Left kidney (tissue), 8 donors: ENCODE measurements at places on chromosomes 16 and 17.

GRCh38 chr16:15782573-15783365 is 74.1 kb downstream of the MYH11 start:
- DNase-seq = no peak

DNA sequence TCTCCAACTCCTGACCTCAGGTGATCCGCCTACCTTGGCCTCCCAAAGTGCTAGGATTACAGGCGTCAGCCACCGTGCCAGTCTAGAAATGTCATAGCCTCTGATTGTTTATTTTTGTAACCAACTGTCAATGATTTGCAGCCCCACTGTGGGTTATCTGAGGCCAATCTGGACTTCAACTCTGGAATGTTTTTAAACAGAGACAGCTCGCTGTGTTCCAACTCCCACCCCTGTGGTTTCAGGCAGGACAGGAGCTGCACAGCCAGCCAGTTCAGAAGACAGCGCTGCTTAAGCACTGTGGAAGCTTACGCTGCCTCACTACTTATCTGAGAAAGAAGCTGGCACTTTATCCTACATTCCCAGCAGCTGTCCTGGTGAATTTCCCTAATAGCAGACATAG is 19.5 kb downstream of the MRM3 start:
- no peak for DNase-seq

GRCh38 chr17:1040216-1040600 is 43.3 kb downstream of the TIMM22 start:
- no peak for DNase-seq

DNA sequence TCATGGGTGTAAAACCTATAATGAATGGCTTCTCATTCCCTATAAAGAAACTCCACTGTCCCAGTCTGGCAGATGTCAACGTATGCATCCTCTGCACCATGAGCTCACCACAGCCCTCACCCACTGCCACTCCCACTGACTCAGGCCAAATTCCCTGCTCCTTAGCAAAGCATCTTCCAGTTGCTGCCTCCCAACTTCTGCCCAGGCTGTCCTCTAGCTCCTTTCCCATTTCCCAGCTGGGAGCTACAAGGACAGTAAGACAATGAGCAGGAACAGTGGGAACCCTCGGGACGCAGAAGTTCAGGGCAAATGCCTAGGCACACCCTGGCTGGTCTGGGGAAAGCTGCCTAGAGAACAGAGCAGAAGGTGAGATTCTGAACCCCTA is 9.1 kb upstream of the THAP11 start:
- no peak for DNase-seq

DNA sequence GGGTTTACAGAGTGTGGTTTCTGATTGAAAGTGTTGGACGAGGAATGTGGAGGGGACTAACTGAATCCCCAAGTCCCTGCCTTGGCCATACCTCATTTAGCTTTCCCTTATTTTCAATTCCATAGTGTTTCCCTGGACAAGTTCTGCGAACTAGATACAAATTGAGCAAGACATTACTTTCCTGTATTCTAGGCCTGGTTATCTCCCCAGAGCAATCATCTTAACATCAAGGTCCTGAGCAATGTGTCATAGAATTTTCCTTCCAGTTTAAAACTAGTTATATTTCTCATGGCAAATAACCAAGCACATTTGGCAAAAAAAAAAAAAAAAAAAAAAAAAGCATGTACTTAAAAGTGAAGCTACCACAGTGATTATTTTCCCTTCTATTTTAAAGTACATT is 330.1 kb downstream of the CDH11 start:
- DNase-seq = no peak

DNA sequence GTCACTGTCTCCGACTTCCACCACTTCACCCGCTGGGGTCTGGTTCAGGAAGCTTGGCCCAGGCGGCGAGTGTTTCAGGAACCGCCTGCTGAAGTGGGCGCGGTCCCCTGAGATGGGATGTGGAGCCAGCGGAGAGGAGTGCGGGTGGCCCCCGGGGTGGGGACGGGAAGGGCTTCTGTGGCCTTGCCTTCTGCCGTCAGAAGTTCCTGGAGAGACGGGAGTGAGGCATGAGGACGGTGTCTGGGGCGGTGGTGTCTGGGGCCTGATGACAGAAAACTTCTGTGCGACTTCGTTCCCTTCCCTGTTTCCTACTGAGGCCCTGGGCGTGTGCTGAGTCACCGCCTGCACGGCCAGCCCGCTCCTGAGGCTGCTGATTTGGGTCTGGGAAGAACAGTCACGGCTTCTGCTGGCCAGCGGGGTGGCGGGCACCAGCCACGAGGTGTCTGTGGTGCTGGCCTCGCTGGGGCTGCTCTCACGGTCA is 12.3 kb upstream of the NLRC3 start:
- no peak for DNase-seq

- no peak for DNase-seq
These were observed 13.9 kb downstream of the TOP3A start for GRCh38 chr17:18300725-18301480.

DNA sequence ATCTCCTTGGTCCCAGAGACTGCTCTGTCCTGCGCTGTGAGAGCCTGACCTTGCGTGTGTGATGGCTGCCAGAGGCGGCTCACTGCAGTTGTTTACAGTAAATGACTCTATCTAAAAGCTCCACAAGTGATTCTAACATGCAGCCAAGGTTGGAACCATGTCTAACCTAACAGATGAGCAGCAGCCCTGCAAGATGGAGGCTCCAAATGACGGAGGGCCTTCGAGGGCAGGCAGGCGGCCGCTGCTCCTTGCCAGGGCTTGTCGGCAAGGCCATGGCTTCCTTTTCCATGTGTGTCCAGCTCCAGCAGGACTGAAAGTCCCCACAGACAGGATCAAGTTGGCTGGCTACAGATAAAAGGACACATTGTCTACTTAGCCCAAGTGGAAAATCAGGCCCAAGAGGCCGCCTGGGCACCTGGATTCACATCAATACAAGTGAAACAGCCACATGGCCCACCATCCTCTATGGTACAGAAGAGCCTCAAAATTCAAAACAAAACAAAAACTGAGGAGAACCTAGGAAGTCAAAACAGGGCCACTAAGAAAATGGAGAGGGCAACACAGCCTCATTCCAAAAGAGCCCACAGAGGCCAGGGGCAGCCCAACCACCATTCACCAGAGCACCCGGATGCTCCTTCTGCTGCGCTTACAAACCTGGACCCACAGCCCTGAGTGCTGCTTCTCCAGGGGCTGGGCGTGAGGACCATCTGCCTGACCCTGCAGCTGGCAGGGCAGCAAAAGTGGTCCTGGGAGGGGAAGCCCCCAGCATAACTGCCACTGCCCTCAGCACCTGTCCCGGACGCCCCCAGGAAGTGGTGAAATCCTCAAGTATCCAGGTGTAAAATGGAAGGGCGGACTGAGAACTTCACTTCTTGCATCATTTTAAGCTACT is 65.0 kb downstream of the AMFR start:
- DNase-seq = no peak

DNA sequence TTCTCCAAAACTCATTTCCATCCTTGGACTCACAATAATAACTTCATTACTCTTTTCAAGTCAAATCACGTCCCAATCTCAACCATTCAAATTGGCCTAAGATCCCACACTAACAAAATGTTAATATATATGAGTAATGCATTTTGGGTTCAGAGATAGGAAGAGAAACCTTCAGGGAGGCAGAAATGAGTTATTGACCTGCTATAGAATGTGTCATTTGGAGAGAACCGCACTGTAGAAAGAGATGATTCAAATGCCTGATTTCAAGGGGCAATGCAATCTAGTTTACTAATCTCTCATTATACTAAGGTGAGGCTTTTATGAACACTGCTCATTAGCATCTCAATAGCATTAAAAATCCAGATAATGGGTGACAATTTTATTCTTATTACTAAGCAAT is 1595.0 kb upstream of the GOT2 start:
- no peak for DNase-seq

DNA sequence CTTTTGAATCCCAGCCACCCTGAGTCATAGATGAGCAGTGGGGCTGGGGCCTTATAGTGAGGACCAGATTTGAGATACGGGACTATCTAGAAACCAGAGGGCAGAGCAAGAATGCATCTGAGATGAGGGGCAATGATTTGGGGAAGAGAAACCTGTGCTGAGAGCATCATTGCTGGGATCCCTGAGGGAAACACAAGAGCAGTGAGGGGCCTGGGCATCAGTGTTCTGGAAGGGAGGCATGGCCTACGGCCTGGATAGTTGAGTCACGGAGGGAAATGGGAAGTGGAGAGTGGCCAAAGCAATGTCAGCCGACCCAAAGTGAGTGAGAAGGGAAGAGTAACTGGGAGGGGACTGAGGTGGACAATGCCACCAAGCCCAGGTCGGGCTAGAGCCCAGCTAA is 5.2 kb downstream of the CAMTA2 start:
- no peak for DNase-seq

DNA sequence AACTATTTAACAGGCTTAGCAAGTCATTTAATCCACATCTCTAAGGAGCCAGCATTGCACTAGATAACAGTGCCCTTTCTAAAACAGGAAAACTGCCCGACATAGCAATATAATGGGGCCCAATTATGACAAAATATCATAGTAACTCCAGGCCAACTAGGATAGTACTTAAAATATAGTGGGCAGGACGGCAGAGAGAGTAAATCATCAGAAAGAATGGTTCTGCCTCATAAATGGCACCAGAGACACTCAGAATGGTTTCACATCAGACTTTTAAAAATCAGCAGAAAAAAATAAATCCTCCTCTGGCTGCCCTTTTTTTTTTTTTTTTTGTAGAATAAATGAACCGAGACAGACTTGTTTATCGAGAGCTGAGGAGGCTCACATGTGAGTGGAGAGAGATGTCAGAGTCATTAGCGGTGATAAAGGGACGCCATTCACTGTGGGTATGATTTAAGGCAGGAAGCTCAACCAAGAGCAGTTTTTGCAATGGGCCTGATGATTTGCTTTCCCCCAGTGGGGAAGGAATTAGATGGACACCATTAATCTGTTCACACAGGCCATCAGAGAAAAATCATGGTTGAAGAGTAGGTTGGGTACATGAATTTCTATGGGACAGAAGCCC is 62.6 kb downstream of the CPPED1 start:
- peak; percentile 56 for DNase-seq

GRCh38 chr17:80846932-80847331 is 144.7 kb upstream of the CHMP6 start:
- DNase-seq = no peak

- no peak for DNase-seq
These were observed 73.8 kb downstream of the CMIP start for GRCh38 chr16:81518439-81518757.

GRCh38 chr17:10032118-10032852 is 127.2 kb upstream of the RCVRN start:
- peak; percentile 69 for DNase-seq

GRCh38 chr16:11470676-11471415 is 115.9 kb downstream of the LITAF start:
- DNase-seq = no peak

GRCh38 chr17:15274017-15274416 is 8.9 kb upstream of the PMP22 start:
- no peak for DNase-seq

- DNase-seq = no peak
These were observed 50.3 kb downstream of the SNTB2 start for GRCh38 chr16:69237296-69237695.

GRCh38 chr17:32160526-32160925 is 18.2 kb downstream of the RHOT1 start:
- DNase-seq = no peak

GRCh38 chr17:70310221-70310672 is 140.9 kb downstream of the KCNJ2 start:
- no peak for DNase-seq

DNA sequence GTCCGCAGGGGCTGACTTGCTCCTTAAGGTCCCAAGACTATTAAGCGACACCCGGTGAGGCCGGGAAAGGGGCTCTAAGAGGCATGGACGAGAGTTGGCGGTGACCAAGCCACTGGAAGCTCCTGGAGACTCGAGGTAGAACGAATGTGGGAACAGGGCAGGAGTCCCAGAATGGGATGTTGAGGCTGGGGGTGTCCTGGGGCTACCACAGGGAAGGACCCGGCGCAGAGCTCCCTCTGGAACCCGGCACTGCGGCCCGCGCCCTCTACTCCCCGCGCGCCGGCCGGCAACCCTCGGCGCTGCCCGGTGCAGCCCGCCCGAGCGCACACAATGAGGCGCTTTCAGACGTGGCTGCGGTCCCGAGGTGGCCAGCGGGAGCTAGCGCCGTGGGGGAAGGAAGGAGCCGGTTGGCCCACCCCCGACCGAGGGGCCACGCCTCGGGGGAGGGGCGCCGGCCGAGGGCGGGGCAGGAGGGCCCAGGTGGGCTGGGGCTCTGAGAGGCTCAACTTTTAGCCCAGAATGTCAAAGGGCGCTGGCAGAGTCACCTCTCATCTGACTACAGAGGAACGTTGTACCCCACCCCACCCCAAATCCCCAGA is at the start of gene CHST6:
Gene CHST6, minus strand, starts transcription at position 366 of the 599 bp plus-strand sequence. CDS start 15,613 bp downstream, outside the sequence.
- peak; percentile 39 for DNase-seq

- no peak for DNase-seq
These were observed 9.0 kb downstream of the DOC2B start for GRCh38 chr17:172401-172800.

GRCh38 chr17:79788455-79788854 is 8.4 kb downstream of the CBX8 start:
- DNase-seq = no peak

GRCh38 chr17:12765548-12765947 is 23.8 kb upstream of the ARHGAP44 start:
- no peak for DNase-seq

DNA sequence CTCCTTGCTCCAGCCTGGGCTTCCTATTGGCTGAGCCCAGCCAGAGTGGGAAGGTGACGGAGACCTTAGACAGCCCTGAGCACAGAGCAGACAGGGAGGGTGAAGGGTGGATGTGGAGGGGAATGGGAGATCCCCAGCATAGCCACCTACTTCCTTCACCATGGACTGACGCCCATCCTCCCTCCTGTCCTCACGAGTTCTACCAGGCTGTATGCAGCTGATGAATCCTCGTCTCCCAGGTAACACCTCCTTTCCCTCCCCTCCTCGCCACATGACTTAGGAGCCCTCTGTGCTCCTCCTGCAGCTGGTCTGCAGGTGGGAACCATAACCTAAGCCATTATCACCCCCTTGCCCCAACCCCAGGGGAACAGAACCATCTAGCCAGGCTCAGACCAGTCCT is 9.0 kb upstream of the CRHR1 start:
- no peak for DNase-seq

DNA sequence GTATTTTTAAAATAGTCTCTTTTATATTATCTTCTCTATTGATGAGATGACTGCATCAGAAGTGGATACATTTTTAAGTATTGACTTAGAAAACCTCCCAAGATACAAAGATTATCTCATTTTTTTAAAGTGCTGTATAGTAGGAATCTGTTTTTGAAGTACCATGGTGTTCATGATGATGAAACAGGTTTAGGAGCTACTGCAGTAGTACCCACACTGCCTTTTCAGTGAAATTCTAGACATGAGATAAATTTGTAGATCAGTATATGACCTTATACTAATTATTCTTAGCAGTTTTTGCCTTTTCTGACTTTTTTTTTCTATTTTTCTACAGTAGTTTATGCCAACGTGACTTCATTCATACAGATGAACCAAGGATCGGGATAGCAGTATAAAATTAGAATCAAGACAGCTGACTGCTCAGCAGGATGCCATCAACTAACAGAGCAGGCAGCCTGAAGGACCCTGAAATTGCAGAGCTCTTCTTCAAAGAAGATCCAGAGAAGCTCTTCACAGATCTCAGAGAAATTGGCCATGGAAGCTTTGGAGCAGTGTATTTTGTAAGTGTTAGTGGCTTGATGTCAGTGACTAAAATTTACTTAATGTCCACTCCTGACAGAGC is 61.1 kb downstream of the TAOK1 start:
- no peak for DNase-seq

GRCh38 chr17:58993311-58993710 is 113.4 kb downstream of the TRIM37 start:
- DNase-seq = no peak
